NCI-H510A treated with DMSO at 0.1 percent for 48 hours (cell line): ENCODE measurements at places on chromosomes 4 and X.

DNA sequence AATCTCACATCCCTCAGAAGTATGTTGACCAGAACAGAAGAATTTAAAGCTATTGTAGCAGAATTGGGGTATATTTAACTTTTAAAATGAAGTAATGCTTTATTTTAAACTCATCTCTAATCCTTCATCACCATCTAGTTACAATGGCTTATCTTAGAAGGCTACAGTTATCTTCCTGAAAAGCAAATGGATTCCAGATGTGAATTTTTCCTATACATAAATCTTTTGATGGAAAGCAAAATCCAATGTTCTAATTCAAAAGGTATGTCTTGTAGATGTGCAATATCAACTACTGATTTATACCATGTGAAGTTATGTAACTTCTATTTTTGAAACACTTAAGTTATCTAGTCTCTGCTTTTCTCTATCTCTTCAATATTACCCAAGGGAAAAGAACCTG, 47.6 kb downstream of the CCNG2 start:
- DNase-seq = no peak

DNA sequence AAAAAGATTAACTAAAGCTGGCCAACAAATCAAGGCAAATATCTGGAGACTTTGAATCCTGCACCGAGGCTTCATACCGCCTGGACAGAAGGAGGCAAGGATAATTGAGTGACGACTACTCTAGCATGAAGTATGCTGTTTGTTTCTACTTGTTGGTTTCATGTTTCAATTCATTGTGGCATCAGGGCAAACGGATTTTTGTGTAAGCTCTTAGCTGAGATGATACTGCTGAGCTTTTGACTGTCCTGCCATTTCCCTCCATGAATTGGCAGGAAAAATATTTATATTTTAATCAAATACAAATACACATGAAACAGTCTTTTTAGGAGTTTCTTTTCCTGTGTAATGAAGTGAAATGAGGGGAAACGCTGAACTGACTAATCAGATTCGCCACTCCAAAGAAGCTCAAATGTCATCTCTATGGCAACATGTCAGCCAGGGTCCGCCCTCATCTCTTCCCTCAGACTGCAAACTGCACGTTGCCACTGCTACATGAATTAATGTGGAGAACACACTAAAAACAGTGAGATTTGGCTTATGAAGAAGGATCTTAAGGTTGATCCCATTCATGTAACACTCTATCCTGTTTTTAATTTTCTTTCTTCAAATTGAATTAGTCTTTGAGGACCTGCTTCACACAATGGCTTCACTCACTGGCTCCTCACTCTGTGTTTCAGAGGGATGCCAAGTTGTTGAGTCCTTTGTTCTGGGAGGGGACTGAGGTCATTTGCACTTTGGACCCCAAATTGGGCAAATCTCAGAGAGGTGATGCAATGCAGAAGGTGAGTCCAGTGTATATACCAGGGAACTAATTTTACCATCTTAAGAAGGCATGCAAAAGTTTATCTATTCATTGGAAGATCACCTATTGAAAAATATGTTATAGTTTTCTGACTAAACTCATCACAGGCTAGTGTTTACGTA, 149.6 kb upstream of the MID1 start:
- DNase-seq = peak; percentile 85

DNA sequence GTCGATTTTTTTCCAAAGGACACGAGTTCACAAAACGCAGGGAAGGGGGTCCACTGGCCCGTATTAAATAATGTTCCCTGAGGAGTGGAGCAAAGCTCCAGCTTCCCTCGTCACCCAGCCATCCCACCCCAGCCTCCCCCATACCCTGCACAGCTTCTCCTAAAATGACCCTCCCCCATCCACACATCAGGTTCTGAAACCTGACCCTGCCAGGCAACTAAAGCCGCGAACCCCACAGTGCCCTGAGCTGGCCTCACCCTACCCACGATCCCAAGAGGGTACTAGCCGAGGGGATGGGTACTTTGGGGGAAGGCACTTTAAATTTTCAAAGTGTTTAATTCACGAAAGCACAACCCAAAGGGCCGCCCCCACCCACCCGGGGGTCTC, 634 bp downstream of the APOO start:
- no peak for DNase-seq

GRCh38 chr4:167239627-167240026, 5.3 kb upstream of the SPOCK3 start:
- no peak for DNase-seq

GRCh38 chrX:54920610-54921426, at the start of gene TRO:
TSS of gene TRO (plus strand) at chrX:54920824. CDS start at chrX:54922247, 1,423 bp downstream.
- DNase-seq = peak; percentile 12

DNA sequence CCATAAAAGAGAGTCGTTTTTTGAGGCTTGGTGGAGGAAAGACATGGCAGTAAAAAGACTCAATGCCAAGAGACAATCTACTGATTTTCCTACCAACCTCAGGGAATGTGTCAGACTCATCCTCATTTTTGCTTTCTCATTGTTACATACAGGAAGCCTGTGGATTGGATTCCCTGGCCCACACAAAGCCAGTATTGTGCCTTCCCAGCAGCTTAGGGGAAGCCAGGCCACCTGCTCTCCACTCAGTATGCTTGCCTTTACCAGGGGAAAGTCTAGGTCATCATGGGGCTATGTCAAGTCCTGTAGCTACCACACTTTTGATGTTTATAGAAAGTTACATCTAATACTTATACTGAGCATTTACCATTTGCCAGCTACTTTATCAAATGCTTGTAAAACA, 11.0 kb downstream of the BMX start:
- no peak for DNase-seq

GRCh38 chrX:53000447-53001135, 42.3 kb upstream of the FAM156A start:
- no peak for DNase-seq

- no peak for DNase-seq
Observed at GRCh38 chrX:111318901-111319300, 48.6 kb upstream of the CAPN6 start.

DNA sequence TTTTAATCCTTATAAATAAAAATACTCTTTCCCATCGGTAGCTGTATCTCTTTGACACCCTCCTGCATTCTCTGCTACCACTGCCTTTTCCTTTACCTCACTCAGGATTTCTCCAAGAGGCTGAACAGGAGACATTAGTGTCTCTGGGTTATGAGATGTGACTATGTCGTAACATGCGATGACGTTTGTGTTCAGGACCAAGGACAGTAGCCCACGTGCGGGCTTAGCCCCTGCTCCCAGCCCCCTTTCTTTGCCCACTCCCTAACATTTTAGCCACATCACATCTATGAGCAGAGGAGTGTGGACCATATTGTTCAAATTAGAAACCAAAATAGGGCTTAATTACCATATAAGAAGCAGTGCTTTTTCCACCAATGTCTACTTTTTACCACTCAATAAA, 369.3 kb downstream of the FBXW7 start:
- DNase-seq = no peak

GRCh38 chrX:117680286-117680685, 436.3 kb downstream of the KLHL13 start:
- DNase-seq = no peak

GRCh38 chrX:16119353-16120220, 3.8 kb upstream of the GRPR start:
- no peak for DNase-seq

GRCh38 chr4:1512738-1513660, 106.8 kb upstream of the NKX1-1 start:
- no peak for DNase-seq

GRCh38 chr4:61200187-61200915, at the start of gene ADGRL3:
TSS of gene ADGRL3 (plus strand) at chr4:61200326.
- peak; percentile 57 for DNase-seq

DNA sequence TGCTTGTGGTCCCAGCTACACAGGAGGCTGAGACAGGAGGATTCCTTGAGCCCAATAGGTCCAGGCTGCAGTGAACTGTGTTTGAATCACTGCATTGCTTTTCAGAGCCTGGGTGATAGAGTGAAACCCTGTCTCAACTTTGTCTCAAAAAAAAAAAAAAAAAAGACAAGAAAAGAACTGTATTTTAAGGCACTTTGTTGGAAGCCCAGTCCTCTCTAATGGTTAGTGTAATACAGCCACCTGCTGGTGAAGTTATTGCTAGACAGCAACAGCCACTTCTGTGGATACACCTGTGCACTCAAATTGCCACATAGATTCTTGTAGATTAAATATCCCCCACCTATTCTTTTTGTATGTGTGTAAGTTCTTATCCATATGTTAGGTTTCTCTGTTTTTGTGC, 10.1 kb upstream of the FGG start:
- DNase-seq = peak; percentile 42

GRCh38 chr4:26204249-26204825, 116.5 kb upstream of the RBPJ start:
- no peak for DNase-seq

- no peak for DNase-seq
Observed at GRCh38 chr4:113872426-113873260, 106.8 kb downstream of the ARSJ start.

DNA sequence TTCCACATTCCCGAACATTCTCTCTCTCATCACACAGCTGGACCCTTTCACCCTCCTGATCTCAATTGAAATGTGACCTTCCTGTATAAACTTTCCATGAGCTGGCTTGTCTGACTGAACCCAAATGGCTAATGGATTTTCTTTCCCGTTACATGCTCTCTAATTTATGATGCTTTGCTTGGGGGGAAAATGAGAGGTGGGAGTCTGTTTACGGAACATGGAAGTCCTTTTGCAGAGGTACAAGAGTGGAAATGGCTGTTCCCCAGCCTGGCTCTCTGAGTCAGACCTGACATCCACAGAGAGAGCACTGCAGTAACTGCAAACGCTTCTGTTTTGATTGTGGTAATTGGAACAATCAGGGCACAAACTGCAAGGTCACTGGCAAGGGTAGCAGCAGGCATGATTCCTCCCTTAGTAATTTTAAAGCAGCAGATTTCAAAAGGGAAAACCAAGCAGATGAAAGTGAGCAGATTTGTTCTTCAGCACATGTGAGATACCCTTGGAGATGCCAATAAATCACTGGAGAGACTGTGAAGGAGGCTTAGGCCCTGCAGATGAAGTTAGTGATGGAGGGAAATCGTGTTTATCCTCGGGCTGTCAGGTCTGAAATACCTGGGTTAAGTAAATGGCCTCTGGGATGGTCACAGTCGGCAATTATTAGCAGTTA, 83.9 kb downstream of the SNCA start:
- DNase-seq = no peak

DNA sequence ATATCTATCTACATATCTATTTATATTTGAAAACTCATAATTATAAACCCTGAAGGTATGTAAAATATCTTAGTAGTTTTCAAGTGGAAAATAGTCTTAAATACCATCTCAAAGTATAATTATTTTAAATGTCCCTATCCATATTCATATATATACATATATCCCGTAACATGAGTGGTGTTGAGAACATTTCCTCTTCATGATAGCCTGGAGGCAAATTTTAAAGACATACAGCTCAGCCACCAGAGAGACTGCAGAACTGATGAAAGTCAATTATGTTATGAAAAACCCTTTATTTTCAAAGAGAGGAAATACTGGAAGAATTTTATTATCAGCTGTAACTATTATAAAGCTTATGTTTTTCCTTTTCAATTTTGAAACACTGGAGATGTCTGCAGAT, 1806.7 kb upstream of the PCDH7 start:
- DNase-seq = no peak

DNA sequence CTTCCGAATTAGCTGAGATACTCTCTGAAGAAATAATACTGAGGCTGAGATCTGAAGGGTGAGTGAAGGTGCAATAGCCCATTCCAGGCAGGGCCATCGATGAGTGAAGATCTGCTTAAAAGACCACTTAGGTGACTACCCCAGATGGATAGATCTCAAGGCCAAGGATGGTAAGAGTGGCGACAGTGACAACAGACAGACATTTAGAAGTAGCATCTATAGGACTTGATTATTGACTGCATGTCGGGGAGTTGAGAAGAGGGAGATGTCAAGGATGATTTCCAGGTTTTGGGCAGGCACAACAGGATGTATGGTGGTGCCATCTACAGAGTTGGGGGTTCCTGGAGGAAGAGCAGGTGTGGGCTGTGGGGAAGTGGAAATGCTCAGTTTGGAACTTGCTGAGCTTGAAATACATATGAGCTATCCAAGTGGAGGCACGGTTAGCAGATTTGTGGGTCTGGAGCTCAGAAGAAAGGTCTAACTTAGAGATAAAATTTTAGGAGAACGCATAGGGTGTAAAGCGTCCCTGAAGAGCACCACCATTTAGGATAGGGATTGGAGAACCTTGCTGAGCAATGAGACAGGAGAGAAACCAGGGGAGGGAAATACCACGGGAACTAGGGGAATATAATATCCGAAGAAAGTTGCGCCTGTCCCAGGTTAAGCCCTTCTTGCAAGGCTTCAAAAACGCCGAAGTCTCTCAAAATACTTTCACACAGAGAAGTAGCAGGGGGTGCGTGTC, 688 bp downstream of the UFSP2 start:
- peak; percentile 65 for DNase-seq

- DNase-seq = no peak
Observed at GRCh38 chrX:13051167-13051528, 6.7 kb upstream of the FAM9C start.

- no peak for DNase-seq
Observed at GRCh38 chr4:107349266-107349665, 313.2 kb upstream of the DKK2 start.
